HepG2 (cell line): ENCODE measurements at places on chromosomes 16 and 17. TPM values are rescaled to one million over a fixed set of nuclear protein-coding genes. Genes with fewer than 3 reads are reported as not detected.

DNA sequence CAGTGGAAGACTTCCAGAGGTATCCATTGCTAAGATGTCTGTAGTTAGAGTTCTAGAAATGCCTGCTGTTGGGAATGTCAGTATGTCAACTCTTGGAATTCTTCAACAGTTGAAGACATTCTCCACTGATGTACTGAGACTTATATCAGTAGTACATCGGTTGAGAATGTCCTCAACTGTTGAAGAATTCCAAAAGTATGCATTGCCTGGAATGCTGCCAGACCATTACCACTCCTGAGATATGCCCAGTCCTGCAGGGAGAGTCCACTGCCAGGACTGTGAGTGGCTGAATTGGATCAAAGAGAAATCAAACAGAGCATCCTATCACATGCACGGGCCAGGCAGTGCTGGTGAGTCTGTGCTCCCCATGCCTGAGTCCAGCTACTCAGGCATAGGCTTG, 42.0 kb downstream of the IL21R start:
- no peak overlapping the region for H3K4me3 ChIP-seq
- no peak for DNase-seq
- H3K27ac ChIP-seq = no peak overlapping the region

OR2C1 gene
- not detected in 2 replicates for total RNA-seq

GRCh38 chr17:63751806-63752205, 10.2 kb upstream of the STRADA start:
- H3K4me1 ChIP-seq = no peaks in the 10 kb centered on the region
- H3K4me3 ChIP-seq = no peak overlapping the region
- DNase-seq = no peak
- no peaks in the 10 kb centered on the region for H3K27me3 ChIP-seq

PRSS33 gene
- total RNA-seq = not detected in 2 replicates

EME1 gene
- 17.3 and 24.6 TPM in 2 replicates for total RNA-seq

DNA sequence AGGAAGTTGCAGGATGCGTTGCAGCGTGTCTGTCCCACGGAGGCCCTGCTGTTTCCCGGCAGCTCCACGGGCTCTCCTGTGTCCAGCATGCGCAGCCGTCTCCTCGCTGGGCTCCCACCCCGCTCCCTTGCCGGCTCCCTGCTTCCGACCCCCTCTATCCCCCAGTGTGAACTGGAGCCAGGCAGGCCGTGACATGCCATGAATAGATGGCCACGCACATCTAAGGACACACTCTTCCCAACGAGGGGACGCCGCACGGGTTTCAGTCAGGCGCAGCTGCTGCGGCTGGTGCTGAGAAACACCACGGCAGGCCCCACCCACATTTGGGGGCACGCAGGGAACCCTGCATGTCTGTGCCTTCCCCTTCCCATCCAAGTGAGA, 9.2 kb upstream of the HEXD start:
- no peak overlapping the region for H3K4me3 ChIP-seq
- no peak overlapping the region for H3K27ac ChIP-seq
- DNase-seq = no peak

FAM171A2 gene
- 1.0 and 1.8 TPM in 2 replicates for total RNA-seq

DNA sequence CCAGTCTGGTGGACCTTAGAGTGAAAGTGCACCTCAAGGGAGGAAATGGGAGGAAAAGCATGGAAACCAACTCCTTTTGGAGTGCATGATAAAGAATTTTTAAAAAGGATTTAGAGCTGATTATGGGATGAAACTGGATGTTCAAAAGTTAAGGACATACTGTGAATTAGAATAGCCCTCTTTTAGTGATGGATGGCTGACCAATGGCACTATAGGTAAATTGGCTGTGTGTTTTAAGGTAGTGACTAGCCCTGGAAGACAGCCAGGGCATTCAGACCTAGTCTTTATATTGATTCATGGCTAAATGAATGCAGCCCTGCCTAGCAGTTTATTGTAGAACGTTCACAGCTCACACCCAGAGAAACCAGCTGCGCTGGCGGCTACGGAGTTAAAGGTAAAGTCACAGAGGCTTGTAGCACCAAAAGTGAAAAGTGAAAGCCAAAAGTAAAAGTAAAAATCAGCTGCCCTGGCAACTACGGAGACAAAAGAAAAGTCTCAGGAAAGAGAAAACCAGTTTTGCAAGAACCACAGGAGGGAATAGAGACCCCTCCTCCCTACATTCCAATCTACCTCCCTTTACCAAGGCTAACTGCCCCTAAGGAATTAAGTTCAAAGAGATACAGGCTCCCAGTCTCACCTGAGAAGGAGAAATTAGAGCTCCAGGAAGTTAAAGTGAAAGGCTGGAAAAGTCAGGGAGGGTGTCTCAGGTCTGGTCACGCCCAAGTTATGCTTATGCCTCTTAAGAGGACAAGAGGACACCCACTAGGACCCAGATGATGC, 21.8 kb downstream of the ACSM1 start:
- H3K4me1 ChIP-seq = peaks cover 57% of the 10 kb centered on the region
- H3K4me3 ChIP-seq = peak overlapping the region; percentile 84

DNA sequence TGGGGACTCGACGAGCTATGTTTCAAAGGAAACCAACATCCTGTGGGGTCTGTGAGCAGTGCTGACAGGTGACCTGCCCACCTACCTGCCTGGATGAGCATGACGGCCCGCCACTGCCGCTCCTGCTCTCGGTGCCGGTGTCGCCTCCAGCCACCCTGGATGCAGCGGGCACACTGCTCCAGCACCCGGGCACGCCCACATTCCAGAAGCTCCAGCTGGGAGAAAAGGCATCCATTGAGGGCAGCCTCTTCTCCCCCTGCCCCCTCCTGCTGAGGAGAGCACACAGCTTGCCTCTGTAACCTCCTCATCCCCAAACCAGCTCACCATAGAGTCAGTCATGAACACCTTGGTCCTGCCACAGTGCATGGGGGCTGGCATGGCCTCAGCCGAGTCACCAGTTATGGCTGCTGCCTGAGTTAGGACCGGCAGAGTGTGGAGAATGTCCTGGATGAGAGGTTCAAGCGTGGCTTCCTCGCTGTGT, 14.3 kb downstream of the ZNHIT3 start:
- no peak overlapping the region for H3K27ac ChIP-seq
- H3K36me3 ChIP-seq = peaks cover 35% of the 10 kb centered on the region
- no peak overlapping the region for H3K4me3 ChIP-seq
- H3K27me3 ChIP-seq = no peaks in the 10 kb centered on the region
- peaks cover 3% of the 10 kb centered on the region for H3K4me1 ChIP-seq
- DNase-seq = no peak

DNA sequence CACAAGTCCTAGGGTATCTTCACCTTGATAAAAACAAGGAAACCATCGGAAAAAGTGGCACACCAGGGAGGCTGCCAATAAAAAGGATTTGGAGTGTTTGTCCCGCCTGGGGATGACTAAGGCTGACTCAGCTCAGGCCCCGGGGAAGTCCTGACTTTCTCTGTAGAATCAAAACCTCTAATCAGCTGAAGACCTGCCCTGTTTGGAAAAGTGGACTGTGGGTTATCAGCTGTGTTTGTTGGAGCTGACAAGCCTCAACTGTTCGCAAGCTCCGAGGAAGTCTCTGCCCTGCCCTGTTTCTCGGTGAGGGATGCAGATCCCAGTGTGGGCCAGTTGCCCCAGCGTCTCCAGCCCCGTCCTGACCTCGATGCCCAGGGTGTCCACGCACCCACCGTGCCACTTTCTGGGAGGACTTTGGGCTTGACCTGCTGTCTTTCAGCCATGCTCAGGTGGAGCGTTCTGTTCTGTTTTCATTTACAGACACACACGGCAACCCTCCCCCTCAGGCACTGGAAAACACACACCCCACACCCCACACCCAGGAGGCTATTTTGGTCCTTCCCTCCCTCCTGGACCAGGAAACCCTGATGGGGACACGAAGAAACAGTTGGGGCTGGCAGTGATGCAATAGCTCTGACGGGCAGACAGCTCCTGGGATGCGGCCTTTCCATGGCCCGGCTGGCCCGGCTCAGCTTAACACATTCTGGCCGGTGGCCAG, 27.6 kb upstream of the PITPNA start:
- peak overlapping the region; percentile 38 for H3K4me3 ChIP-seq
- H3K27me3 ChIP-seq = no peaks in the 10 kb centered on the region
- peak overlapping the region; percentile 59 for H3K27ac ChIP-seq
- H3K36me3 ChIP-seq = no peaks in the 10 kb centered on the region; the same call in 1 of the 3 replicates
- peak; percentile 90 for DNase-seq
- H3K4me1 ChIP-seq = peaks cover 81% of the 10 kb centered on the region

KRT23 gene
- total RNA-seq = 24.7 and 32.9 TPM in 2 replicates

DNA sequence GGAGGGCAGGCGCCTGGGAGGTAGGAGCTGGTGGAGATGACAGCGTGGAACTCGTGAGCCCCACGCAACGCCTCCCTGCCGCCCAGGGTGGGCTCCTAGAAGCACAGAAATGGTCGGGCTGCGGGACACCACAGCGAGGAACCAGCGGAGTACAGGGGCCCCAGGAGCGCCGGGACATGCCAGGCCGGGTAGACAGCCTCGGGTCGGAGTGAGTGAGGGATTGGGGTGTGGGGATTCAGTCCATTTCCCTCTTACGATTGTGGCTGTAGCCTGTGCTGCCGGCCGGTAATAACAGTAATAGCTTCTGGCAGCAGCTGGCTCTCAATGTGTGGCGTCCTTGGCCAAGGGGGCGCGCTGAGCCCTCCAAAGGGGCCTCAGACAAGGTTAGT, 12.2 kb upstream of the CES3 start:
- H3K27me3 ChIP-seq = peaks cover 24% of the 10 kb centered on the region
- H3K4me3 ChIP-seq = no peak overlapping the region
- no peak overlapping the region for H3K27ac ChIP-seq
- DNase-seq = no peak
- H3K36me3 ChIP-seq = 0 out of 3 replicates have a peak, but pooled peaks cover 1% of the 10 kb centered on the region
- H3K4me1 ChIP-seq = peaks cover 47% of the 10 kb centered on the region

- peaks cover 4% of the 10 kb centered on the region; the same call in 1 of the 3 replicates for H3K27me3 ChIP-seq
- no peak overlapping the region for H3K4me3 ChIP-seq
- no peak for DNase-seq
- no peaks in the 10 kb centered on the region for H3K36me3 ChIP-seq
- no peak overlapping the region for H3K27ac ChIP-seq
Observed at GRCh38 chr17:19426631-19427030, 15.6 kb downstream of the RNF112 start.
